ENCODE measurements at places on chromosomes 4 and X.

GRCh38 chr4:20015636-20016224 lies 236.0 kb upstream of the SLIT2 start:
- DNase-seq = no peak

- no peak for DNase-seq
These were observed 23.0 kb downstream of the GPM6B start for GRCh38 chrX:13793897-13794296.

DNA sequence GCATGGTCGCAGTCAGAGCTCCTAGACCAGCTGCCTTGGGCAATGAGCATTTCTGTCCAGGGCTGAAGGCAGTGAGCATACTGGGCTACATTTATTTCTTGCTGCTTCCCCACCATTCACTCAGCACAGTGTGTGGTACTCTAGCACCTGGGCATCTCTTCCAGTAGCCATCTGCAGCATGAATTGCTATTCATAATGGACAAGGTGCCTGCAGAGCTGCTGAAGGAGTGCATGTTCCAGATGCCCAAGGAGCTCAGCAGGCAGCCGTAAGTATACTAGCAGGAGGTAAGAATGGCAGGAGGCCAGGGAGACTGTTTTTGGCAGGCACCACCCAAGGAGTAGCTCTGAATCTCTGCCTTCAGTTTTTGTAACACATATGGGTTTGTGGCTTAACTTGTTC lies 110.4 kb upstream of the RXFP1 start:
- no peak for DNase-seq

DNA sequence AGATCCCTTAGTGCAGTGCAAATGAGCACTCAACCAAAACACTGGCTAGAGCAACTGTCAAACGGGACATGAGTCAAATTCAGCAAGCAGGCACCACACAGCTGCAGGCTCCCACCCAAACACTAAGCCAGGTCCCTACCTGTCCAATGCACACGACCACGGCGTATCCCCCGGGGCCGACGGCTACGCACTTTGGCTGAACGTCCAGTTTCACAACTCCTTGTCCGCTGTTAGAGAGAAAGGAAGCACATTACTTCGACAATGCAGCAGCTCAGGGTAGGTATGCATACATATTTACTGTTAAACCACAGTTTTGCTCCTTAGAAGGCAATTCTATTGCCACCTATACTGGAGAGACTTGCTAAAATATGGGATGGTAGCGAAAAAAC lies 35.4 kb downstream of the WDR1 start:
- DNase-seq = no peak

GRCh38 chr4:75980576-75980975 lies 10.2 kb downstream of the SDAD1 start:
- no peak for DNase-seq

- no peak for DNase-seq
These were observed 21.8 kb downstream of the HAUS3 start for GRCh38 chr4:2220016-2220630.

DNA sequence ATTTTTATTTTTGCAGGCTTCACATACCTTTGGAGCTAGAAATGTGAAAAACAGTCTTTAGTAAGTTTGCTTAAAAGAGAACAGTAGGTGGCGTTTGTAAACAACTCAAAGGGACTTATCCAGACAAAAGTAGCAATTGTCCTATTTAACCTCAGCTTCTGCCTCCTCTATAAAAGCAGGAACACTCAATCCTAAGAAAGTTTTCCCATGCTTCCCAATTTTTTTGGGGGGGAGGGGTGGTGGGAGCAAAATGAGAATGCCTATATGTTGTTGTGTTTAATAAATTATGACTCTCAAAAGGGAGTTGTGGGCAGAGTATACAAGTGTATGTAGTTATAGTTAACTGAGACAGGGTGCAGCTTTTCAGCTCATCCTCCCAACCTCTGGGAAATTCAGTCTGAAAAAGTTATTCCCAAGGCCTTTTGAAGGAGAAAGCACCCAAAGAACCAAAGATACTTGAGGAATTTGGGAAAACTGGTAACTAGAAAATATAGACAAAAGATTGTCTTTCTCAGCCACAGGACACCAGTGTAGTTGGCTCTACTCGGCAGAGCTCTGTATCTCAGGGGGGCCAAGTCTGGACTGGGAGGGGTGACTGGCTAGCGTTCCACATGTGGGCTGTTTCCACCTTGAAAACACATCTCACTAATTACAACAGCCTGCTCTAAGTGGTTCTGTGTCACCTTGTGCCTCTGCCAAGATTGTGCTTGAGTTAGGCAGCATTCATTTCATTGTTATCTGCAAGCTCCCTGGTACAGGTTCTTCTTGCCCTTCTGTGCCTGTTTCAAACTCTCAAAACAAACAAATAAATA lies 2.8 kb downstream of the SFRP2 start:
- DNase-seq = no peak

DNA sequence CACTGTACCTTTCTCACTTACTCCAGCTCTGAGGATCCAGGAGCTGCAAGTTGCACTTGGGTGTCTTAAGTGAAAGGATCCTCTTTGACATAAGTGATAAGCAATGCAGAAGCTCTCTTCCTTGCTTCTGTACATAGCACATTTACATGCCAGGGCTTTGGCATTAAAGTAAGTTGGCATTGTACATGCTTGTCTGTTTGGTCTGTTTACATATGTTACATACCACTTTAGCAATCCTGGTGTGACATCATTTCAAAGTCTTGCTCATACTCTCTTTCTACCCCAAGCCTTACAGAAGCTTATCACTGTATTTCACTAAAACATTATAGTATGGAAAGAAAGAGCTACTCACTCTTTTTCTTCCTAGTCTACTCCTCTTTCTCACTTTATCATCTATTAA lies 2548.3 kb downstream of the ARAP2 start:
- DNase-seq = no peak

DNA sequence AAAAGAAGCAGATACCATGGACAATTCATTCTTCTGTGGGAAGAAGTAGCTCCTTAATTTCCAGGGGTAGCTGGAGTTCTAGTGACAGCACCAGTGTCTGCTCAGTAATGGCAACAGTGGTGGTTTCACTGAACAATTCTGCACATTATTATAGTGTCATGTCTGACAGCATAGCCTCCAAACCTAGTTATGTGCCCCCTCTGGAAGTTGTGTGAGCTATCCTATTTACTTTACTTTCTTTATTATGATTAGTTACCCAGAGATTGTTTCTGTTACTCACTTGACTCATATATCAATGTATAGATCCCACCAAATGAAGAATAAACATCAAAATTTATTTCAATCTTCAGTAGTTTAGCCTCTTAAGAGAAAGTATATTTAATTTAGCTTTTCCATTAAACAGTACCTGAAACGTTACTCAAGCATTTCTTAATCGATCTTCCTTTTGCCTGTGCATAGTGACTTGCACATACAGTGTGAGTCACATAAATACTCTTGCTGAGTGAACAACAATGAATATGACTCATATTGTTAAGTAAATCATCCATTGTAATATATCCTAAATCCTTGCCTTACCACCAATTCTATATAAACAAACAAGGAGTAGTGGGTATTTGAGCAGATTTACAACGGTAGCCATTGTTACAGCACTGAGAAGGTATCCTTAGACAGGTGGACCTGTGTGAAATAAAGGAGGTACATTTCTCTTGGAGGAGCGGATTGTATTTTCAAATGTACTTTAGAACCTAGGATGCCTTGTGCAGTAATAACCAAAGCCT lies 534.7 kb downstream of the ANKRD50 start:
- DNase-seq = no peak

DNA sequence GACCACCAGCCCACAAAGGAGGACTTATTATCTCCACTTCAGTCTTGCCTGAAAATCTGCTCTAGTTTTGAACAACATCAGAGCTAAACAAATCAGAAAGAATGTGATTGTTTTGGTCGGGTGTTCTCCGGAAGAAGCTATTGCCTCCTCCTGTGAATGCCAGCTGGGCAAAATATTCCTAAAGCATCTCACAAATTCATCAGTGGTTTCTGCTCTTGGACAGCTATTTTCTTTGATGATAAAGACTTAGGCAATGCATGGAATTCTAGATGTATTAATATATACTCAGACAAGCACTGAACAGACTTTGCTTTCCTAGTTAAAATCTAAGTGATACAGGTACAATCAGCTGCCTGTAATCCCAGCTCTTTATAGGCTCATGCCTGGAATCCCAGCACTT lies 71.8 kb downstream of the ASMT start:
- DNase-seq = no peak

DNA sequence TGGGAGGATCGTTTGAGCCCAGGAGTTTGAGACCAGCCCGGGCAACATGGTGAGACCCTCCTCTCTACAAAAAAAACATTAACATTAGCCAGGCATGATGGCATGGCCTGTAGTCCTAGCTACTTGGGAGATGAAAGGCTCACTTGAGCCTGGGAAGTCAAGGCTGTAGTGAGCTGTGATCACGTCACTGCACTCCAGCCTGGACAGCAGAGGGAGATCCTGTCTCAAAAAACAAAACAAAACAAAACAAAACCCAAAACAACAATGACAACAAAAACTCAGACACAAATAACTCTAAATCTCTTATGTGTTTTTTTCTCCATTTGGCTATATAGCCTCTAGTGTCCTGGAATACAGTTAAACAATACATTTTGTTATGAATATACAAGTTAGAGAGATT lies 127.3 kb upstream of the STK26 start:
- DNase-seq = no peak

- DNase-seq = no peak
These were observed 383.5 kb upstream of the INTU start for GRCh38 chr4:127249066-127249766.

GRCh38 chr4:3708103-3708510 lies 58.1 kb upstream of the ADRA2C start:
- DNase-seq = no peak

GRCh38 chr4:94649381-94650133 lies 108.2 kb upstream of the BMPR1B start:
- no peak for DNase-seq

DNA sequence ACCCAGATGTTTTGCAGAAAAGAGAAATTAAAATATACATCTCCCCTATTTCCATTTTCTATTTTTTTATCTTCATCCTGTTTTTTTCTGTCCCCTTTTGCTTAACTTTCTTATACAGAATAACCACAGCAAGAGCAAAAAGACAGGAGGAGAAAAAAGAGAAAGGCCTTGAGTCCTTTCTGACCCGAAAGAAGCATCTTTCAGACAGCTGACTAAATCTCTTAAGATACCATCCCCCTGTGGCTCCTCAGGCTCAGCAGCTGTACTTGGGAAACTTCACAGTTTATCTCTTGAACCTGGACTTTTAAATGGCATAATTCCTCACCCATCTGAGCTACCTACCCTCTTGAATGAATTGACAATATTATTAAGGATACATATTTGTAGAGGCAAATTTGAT lies 100.2 kb downstream of the FIP1L1 start:
- no peak for DNase-seq

GRCh38 chr4:165301833-165302232 lies 25.6 kb upstream of the MSMO1 start:
- no peak for DNase-seq

DNA sequence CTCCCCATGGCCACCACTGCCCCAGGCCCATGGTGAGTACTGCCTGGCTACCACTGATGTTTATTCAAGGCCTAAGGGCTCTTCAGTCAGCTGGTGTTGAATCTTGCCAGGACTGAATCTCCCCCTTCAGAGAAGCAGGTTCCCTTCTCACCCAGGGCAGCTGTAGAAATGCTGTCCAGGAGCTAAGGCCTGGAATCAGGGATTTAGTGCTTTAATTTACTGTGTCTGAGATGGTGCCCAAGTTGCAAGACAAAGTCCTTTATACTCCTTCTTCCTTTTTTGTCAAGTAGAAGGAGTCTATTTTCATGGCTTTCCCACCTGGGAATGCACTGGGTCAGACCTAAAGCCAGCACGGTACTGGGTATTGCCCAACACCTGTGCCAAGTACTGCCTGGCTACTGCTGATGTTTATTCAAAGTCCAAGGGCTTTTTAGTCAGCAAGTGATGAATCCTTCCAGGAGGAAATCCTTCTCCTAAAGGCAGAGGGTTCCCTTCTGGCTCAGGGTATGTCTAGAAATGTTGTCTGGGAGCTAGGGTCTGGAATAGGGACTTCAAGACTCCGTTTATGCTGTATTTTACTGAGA lies 117.6 kb upstream of the ATOH1 start:
- no peak for DNase-seq

DNA sequence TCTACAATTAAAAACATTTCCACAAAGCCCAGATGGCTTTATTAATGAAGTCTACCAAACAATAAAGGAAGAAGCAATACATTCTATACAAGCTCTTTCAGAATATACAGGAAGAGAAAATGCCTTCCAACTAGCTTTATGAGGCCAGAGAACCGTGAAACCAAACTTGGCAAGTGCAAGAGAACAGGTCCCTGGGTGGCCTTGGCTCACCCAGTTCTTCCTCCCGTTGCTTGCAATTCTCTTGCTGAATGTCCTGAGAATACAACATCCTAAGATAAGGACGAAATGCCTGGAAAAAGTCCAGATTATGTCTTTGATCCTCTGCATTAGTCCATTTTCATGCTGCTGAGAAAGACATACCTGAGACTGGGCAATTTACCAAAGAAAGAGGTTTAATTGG lies 204.9 kb downstream of the MAD2L1 start:
- no peak for DNase-seq

GRCh38 chr4:7016086-7016485 lies 27.1 kb upstream of the TADA2B start:
- DNase-seq = no peak

DNA sequence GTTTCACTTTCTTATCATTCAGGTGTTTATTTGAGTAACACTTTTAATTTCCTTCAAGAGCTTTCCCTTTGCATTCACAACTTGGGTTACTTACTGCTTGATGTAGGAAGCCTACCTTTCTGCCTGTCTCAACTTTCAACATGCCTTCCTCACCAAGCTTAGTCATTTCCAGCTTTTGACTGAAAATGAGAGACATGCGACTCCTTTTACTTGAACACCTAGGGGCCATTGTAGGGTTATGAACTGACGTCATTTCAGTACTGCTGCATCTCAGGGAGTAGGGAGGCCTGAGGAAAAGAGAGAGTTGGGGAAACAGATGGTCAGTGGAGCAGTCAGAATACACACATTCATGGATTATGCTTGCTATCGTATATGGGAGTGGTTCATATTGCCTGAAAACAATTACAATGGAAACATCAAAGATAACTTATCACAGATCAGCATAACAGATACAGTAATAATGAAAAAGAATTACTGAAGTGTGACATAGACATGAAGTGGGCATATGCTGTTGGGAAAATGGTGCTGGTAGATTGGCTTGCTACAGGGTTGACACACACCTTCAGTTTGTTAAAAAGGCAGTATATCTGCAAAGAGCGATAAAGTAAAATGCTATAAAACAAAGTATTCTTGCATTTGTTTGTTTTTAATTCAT lies 25.7 kb downstream of the USP53 start:
- DNase-seq = no peak

GRCh38 chr4:152266831-152267480 lies 268.9 kb downstream of the FBXW7 start:
- DNase-seq = no peak

DNA sequence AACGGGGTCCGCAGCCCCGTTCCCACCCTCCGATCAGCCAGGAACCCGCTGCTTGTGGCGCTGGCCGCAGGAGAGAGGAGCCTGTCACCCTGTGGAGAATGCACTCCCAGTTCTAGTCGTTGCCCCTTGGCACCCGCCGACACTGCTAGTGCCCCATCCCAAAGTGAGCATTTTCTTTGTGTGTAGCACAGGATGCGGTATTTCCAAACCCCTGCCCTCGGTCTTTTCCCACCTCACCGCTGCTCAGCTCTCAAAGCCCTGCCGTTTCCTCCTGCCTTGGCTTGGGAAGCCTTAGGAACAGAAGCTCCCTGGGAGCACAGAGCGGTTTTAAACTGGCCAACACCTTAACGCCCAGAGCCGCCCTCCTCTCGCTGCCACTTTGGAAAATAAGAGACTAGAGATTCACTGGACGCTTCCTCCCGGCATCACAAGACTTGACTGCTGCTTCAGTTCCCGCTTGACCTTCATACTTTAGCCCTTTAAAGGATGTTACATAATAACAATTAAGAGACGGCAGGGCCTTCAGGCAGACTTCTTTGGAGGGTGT lies 772 bp downstream of the CYP4V2 start:
- DNase-seq = no peak

Measured in NCI-H1930 (cell line).